ENCODE measurements at places on chromosomes 16 and 17.

GRCh38 chr16:21626659-21627277 is 25.6 kb downstream of the IGSF6 start:
- peak; percentile 84 for ATAC-seq

- ATAC-seq = no peak
Observed at GRCh38 chr17:6749519-6749918, 6.3 kb upstream of the XAF1 start.

- no peak for ATAC-seq
Observed at GRCh38 chr16:19851476-19851875, 33.2 kb downstream of the GPRC5B start.

GRCh38 chr17:17380145-17380925 is 77.2 kb downstream of the NT5M start:
- no peak for ATAC-seq

DNA sequence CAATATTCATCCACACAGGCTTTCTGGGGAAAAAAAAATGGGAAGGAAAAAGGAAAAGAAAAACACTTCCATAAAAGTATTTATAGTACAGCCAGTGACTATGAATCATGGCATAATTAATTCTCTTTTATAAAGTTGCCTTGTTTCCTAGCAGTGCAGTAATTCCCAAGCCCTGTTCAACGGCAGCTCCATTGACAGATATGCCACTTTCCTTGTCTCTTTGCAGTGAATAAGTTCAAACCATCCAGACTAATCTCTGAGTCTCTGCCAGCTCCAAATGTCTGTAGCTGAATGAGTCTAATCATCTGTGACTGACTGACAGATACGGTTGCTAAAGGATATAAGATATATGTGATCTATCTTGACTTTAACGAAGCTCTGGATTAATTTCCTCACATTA is 52.9 kb upstream of the KCNJ16 start:
- no peak for ATAC-seq

DNA sequence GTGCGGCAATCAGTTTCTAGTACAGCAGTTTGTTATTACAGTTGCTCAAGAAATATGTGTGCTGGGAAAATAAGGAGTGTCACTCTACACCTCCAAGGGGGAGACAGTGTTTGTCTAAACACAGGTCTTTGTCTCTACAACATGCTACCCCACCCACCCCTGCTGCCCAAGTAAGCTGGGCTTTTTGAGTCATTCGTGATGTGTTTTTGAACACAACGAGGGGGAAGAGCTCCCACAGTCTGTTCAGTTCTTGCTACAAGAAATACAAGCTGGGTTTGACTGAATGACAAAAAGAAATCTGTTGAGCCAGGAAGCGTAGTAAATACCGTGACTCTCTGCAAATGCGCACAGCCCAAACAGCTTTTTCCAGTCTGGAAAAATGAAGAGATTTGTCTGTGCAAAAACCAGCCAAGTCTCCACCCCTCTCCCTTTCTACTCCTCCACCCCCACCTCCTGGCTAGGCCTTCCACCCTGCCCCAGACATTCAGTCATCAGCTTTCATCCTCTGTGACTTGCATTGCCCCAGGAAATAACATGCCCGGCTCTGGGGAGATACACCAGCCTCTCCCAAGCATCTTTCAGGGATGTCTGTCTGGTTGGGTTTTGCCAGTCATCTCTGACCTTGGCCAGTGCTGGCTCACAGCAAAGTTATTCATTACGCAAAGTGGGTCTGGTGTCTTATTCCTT is 25.7 kb downstream of the CHD9 start:
- ATAC-seq = no peak

DNA sequence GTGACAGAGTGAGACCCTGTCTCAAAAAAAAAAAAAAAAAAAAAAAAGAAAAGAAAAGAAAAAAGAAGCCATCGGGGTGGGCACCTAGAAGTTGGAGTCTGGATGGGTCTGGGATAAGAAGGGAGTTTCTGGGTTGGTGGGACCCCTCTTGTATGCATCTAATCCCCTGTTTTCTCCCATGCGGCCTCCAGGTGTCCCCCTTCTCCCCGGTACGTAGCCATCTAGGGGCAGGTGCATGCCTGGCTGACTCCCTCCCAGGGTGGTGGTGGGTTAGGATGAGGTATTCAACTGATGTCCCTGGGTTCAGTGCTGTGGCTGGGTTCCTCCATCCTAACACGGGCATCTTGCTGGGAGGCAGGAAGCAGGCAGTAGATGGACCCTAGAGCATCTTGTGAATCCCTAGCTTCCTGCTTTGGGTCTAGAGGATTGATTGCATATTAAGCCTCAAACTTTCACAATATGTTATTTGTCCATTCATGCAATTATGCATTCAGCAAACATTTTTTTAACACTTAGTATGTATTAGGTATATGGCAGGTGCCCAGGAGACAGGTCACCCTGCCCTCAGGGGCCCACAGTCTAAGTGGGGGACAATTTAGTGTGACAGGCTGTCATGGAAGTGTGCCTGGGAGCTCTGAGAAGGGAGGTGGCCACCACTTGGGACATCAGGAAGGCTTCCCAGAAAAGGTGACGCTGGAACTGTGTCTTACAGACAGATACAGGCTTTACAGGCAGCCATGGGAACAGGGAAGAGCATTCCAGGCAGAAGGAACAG is 13.1 kb downstream of the FMNL1 start:
- no peak for ATAC-seq

DNA sequence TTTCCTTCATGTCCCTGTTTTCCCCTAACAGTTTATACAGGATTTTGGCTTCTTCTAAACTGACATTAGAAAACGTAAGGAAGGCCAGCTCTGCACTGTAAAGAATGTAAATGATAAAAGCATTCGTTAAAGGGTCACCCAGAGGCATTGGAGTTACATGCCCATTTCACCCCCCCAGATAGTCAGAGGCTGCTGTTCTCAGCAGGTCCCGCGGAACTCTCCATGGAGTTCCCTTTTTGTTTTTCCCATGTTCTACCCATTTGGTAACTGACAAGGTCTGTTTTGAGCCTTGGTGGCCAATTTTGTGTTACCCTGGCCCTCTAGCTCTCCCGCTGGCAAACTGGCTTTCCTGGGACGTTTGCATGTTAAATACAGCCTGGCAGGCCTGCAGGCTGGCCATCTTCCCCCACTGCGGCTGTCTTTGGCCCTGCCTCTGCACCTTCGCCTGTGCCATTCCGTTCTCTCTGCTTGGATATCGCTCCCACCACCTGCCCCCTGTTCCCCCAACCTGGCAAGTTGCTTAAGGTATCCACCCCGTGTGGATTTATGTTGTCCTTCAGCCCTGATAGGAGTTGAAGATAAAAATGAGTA is 49.7 kb downstream of the EPN2 start:
- ATAC-seq = no peak

GRCh38 chr17:76515274-76515949 is 14.2 kb upstream of the RHBDF2 start:
- peak; percentile 91 for ATAC-seq

- ATAC-seq = no peak
Observed at GRCh38 chr16:85782451-85782850, 16.9 kb downstream of the EMC8 start.

- no peak for ATAC-seq
Observed at GRCh38 chr17:8925141-8925540, 40.4 kb downstream of the PIK3R5 start.

GRCh38 chr17:49814781-49815529 is 26.5 kb downstream of the KAT7 start:
- ATAC-seq = no peak

DNA sequence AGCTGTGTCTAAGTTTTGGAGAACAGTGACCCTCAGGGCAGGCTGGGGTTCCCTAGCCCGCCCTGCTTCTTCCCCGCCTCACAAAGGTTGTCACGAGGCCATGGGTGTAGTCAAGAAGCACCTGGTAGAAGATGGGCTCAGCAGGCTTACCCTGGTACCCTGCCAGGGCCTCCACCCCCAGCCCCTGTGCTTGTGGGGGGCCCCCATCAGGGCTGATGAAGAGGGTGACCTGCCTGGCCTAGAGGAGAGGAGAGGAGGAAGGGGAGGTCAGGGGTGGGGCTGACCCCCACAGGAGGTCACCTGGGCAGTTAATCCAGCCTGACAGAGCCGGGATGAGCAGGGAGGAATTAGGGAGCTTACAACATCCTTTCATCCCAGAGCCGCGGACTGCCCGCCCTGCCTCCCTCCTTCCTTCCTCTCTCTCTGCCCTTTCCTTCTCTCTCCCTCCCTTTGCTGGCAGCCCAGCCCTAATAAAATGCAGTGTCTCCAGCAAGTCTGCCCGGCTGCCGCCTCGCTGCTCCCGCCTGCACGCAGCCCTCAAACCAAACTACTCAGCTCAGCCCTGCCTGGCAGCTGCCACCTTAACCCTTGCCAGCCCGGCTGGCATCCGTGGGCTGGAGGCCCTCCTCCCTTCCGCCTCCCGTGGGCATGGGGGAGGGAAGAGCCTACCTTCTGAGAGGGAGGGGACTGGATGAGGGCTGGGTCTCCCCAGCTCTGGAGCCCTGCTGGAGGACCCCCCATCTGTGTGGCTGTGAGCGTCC is 7.2 kb downstream of the DLX3 start:
- ATAC-seq = no peak

DNA sequence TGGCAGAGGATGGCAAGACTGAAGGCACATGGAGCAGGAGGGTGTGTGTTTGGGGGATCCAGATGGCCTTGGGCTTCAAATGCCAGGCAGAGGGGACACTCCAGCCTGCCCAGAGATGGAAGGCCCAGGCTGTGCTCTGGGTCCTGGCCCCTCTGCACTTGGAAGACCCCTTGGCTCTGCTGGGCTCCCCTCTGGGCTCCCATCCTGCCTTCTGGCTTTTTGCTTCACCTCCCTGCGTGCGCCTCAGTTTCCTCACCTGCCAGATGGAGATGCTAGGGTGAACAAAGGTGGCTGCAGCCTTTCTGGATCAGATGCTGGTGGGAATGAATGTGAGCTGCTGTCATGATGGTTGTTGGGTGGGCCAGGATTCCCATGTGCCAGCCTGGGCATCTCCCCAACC is 3.0 kb downstream of the SNN start:
- ATAC-seq = no peak

GRCh38 chr16:801584-802363 is 1.2 kb upstream of the GNG13 start:
- no peak for ATAC-seq

DNA sequence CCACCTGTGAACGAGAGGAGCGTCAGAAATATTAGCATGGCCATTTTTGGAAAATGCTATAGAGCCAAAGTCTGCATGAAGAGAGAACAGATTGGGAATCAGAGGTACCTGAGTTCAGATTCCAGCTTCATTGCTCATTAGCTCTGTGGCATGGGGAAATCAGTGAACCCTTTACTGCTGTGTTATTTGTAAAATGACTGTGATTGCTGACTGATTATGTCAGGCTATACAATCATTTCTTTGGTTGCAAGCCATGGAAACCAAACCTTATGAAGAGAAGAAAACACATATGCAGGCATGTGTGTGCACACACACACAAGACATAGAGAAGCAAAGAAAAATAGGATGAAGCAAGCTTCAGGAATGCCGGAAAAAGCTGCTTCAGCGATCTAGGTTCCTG is 101.4 kb upstream of the HSBP1 start:
- no peak for ATAC-seq

GRCh38 chr17:80942423-80943345 is 49.0 kb upstream of the CHMP6 start:
- ATAC-seq = no peak

DNA sequence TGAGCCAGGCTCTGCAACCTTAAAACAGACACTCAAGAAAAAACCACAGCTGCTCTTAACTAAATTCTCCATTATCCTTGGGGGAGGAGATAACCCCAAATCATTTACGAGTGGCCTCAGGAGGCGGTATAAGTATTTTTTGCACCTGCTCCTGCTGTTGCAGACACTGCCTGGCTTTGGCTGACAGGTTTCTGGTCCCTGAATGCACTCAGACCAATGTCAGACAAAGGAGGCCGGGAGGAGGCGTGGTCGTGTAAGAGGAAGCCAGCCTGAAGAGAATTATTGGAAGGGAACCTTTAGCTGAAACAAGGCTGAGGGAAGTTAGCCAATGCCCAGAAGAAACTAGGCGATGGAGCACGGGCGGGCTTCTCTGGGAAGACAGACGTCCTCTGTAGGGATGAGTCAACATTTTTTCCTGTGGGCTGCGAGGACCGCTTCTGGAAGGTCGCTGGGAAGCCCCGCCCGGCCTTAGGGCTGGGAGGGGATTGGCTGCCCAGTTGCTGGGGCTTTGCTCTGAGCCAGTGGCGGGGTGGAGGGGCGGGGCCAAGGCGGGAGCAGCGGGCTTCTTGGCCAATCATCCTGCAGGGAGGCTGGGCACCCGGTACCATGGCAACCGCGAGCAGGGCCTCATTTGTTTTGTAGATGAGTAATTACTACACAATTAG is 82.3 kb downstream of the CCDC182 start:
- peak; percentile 47 for ATAC-seq

DNA sequence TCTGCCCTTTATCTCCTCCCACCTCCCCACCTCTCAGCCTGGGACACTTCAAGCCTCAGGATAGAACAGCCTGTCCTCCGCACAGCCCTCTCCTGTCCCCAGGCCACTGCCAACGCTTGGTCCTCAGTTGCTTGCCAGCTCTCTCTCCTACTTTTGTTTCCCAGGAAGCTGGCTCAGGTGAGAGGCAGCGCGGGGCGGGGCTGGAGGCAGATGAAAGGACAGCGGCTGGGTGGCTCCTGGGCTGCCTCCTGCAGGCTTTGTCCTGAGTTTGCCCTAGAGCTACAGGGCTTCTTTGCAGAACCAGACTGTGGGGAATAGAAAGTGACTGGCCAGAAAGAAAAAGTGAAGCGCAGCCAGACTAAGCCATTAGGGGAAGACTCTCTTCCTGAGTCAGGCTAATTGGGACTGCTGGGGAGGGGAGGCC is 48.2 kb upstream of the CDC42EP4 start:
- no peak for ATAC-seq

DNA sequence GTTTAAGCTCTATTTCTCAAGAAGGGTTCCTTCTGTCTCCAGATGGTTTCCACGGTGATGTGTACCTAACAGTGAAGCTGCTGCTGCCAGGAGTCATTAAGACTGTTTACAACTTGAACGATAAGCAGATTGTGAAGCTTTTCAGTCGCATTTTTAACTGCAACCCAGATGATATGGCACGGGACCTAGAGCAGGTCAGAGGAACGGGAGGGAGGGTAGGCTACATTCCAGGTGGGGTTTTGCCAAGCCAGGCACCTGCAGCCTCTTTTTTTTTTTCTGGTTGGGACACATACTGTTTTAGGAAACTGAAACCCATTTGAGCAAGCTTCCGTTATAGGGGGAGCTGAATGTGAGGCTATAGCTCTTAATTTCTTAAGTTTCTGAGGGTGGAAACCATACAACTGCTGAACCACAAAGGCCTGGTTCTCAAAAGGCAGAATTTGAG is 10.6 kb downstream of the LIG3 start:
- no peak for ATAC-seq

GRCh38 chr16:54405478-54405877 is 118.9 kb upstream of the IRX3 start:
- no peak for ATAC-seq

DNA sequence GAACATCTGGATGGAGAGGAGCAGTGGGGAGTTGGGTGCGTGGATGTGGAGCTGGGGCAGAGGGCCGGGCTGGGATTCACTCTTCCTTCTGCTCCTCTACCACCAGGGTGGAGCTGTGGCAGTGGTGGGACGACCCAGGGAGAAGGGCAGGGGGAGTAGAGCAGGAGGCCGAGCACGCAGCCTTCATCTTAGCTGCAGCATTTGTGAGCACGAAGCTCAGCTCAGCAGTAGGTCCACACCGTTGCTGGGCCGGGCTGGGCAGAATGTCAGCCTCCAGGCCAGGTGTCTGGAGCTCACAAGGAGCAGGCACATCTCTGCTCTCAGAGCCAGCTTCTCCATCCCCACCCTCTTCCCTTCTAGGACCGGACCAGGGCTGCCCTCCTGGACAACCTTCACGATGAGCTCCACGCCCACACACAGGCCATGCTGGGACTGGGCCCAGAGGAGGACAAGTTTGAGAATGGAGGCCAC is 55.7 kb downstream of the OR1D5 start:
- ATAC-seq = no peak

GRCh38 chr16:12750554-12750918 is 53.2 kb downstream of the CPPED1 start:
- peak; percentile 45 for ATAC-seq

Data from activated T-helper 17 cell treated with anti-CD3 and anti-CD28 coated beads, Interleukin-2, amount 50 U/mL, for 72 hours (primary cell).